ENCODE measurements at places on chromosomes 1 and 21.

DNA sequence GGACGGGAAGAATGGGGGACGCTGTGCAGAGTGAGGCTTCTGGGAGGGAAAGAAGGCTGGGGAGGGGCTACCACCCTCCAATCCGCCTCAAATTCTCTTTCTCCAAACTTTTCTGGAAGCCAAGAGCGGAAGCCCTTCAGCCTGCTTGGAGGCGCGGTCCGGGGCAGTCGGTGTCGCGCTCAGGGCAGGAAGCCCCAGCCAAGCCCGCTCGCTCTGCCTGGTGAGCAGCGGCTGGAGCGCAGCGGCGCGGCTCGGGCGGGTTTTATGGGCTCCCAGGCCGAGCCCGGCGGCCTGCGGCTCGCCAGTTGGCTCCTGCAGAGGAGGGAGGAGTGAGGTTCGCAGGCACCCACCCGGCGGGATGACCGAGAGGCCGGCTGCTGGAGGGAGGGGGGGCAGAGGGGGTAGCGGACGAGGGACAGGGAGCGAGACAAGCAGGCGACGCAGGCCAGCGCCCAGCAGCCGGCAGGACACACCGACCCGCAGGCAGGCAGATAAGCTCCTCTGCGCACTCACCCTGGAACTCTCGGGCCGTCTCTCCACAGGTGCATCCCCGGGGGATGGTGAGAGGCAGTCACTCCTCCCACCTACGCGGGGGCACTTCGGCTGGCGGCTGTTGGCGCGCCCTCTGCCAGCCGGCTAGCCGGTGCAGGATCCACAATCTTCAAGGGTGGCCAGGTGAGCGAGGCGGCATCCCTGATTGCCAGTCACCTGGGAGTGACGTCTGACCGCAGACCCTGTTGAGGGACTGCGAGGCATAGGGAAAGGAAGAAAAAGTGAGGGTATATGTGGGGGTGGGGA, at the start of gene AVPR1B:
TSS of gene AVPR1B (minus strand) at position 238 of the 798 bp plus-strand sequence. CDS start 498 bp downstream, outside the sequence.
- no peak for DNase-seq

- no peak for DNase-seq
Measured at GRCh38 chr1:63612564-63612963, 19.4 kb downstream of the PGM1 start.

DNA sequence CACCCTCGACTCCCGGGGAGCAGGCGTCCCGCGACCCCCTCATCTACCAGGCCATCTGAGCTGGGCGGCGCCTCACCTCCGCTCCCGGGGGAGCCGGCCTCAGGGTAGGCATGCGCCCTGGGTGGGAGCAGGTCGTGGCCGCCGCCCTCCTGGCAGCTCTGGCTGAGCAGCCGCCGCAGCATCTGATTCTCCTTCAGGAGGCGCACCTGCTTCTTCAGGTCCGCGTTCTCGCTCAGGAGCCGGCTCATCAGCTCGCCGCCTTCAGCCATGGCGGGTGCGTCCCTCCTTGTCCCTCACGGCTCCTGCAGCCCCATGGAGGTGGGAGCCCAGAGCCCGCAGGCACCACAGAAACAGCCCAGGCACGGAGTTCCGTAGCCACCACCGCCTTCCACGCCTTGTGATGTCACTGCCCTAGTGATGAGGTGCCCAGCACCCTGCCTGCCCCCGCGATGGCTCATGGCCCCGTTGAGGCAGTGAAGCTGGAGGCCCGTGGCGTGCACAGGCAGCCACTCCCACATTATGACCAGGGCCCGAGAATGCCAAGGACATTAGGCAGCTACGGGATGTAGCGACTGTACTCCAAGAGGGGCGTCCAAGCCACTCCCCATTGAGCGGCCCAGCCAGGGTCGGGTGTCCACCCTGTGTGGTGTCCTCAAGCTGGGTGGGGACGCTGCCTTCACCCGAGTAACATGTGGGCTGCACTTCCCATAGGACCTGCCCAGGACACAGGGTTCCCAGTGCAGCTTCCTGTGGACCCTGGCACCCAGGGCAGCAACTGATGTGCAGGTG, 1.5 kb downstream of the SPATC1L start:
- DNase-seq, result no peak

GRCh38 chr21:15856813-15857212, 127.0 kb downstream of the USP25 start:
- DNase-seq, result no peak

DNA sequence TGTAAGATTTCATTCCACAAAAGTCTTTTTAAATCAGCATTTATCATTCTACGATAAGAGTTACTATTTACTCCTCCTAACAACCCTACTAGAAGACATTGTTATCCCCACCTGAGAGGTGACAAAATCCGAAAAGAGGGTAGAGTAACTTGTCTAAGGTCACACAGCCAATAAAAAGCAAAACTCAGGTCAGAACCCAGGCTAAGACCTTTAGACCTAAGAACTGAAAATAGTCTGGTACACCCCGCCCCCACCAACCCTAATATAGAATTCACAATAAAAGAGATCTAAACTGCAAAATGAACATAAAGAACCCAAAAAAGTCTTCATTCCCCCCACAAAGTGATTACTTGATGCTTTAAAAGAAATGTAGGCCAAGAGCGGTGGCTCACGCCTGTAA, 18.6 kb downstream of the COA7 start:
- DNase-seq, result no peak

- DNase-seq, result no peak
Measured at GRCh38 chr1:101233495-101233894, 3.3 kb upstream of the S1PR1 start.

- peak; percentile 52 for DNase-seq
Measured at GRCh38 chr1:46394108-46394871, at the start of gene FAAH. TSS of gene FAAH (plus strand) at chr1:46394317. CDS start at chr1:46394349, 32 bp downstream.

- DNase-seq, result no peak
Measured at GRCh38 chr1:202084791-202085681, 37.7 kb upstream of the GPR37L1 start.

- no peak for DNase-seq
Measured at GRCh38 chr1:11157394-11157793, 31.8 kb upstream of the ANGPTL7 start.

- no peak for DNase-seq
Measured at GRCh38 chr1:151165281-151165737, 393 bp downstream of the LYSMD1 start.

DNA sequence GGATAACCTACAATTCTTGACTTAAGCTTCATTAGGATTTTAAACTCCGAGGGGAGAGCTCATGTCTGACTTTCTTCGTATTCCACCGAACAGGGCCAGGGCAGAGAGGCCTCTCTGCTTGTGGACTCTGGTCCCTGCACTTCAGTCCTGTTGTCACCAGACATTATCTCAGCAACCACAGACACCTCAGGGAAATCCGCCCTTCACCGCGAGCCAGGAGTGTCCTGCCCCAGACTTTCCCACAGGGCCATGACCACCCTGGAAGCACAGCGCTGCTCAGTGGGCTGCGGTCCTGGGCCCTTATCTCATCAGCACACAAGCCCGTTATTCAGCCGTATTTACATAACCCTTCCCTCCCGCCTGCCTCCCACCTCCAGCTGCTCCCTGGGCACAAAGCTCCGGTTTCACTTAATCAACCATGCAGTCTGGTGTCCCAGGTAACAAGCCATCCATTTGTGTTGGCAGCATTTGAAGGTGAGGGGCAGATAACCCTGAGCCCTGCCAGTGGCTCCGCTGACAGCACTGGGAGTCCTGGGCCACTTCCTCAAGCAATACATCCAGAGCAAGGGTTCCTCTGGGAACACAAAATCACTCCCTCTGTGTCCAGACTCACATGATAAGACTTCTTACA, 122.8 kb upstream of the RAB4A start:
- peak; percentile 57 for DNase-seq

- DNase-seq, result no peak
Measured at GRCh38 chr1:233982827-233983518, 78.5 kb downstream of the SLC35F3 start.

GRCh38 chr1:118317842-118318614, 133.0 kb upstream of the SPAG17 start:
- peak; percentile 2 for DNase-seq

- no peak for DNase-seq
Measured at GRCh38 chr1:81435175-81435574, 365.6 kb upstream of the ADGRL2 start.

- no peak for DNase-seq
Measured at GRCh38 chr1:87194271-87194774, 134.4 kb upstream of the LMO4 start.

DNA sequence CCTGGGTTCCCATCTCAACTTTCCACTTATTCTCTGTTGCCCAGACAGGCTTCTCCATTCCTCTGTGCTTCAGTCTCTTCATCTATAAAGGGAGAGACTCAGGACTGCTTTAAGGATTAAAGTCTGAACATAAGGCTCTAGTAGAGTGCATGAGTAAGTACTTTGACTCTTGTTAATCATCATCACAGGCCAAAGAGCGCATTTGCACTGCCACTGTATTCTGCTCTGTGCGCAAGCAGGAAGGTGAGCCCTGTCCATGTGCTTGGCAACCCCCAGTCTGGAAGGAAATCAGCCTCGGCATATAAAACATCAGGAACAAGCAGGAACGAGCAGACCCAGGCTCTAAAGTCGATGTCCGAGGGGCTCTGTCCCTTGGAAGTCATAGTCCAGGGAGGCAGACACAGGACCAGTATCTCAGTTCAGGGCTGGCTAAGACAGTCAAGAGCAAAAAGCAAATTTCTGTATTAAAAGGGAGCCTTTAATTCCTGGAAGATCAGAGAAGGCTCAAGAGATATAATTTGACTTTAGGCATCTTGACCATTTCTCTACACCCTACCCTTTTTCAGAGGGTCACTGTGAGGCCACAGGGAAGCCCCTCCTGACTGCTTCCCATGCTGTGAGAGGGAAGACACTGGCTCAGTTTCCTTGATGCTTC, 131.2 kb downstream of the TRABD2B start:
- no peak for DNase-seq

DNA sequence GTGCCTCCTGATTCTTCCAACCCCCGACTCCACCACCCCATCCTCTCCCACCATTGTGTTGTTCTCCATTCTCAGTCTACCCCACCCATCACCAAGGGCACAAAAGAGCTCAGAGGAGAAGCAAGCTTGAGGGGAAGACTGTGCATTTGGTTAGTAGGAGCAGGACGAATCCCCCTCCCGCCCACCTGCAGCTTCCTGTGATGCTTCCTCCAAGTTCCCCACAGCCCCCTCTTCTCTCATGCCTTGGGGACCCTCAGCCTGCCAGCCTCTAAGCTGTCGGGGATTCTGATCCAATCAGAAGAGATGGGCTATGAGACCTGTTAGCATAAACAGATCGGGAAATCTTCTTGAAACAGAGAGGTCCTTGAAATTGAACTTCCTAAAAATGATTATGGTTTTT, 22.2 kb upstream of the CAPZB start:
- no peak for DNase-seq

- no peak for DNase-seq
Measured at GRCh38 chr1:199403531-199404116, 623.9 kb upstream of the NR5A2 start.

- no peak for DNase-seq
Measured at GRCh38 chr1:99674115-99675064, 28.5 kb downstream of the PALMD start.

- DNase-seq, result no peak
Measured at GRCh38 chr1:228182296-228183030, 16.9 kb downstream of the IBA57 start.

DNA sequence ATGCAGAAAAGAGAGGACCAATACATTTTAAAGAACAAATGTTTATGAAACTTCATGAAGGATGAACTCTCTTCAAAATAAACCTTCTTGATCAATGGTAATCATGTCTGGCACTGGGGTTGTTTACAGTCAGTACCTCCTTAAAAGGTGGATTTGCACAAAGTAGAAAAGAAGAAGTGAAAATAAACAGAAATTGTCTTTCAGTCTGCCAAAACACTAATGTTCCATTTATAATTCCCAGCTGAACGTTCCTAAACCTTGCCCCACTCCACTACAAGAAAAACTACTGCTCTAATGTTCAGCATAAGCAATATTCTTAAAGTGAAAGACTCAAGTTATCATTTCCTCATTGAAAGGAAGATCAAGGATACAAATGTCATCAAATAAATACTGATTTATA, 86.2 kb downstream of the EIF4G3 start:
- no peak for DNase-seq

DNA sequence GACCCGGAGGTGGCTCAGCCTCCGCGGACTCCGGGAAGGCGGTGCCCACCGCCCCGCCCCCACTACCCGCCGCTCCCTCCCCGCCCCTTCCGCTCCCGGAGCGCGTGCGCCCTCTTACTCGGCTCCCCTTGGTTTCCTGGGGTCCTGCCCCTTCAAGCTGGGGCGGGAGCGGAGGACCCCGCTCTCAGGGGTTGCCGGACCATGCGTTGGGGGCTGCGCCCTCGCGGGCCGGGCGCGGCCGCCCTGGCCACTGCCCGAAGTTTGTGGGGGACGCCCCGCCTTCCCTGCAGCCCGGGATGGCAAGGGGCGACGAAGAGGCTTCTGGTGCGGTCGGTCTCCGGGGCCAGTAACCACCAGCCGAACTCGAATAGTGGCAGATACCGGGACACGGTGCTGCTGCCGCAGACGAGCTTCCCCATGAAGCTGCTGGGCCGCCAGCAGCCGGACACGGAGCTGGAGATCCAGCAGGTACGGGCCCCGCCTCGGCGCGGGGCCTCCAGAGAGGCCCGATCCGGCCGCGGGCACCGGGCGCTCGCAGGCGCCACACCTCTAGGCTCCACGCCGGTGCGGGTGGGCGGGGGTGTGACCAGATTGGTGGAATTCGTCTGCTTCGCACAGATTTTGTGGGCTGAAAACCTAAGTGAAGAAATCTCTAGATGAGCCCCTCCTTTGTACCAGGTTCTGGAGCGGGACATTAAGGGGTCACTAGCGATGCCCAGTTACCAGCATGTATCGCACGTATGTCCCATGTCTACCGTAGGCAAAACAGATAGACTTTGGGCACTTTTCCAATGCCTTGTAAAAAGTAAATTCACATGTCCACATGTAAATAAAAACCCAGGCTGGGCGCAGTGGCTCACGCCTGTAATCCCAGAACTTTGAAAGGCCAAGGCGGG, at the start of gene IARS2:
TSS of gene IARS2 (plus strand) at position 117 of the 896 bp plus-strand sequence. CDS start at position 202, 85 bp downstream.
- DNase-seq, result peak; percentile 83

DNA sequence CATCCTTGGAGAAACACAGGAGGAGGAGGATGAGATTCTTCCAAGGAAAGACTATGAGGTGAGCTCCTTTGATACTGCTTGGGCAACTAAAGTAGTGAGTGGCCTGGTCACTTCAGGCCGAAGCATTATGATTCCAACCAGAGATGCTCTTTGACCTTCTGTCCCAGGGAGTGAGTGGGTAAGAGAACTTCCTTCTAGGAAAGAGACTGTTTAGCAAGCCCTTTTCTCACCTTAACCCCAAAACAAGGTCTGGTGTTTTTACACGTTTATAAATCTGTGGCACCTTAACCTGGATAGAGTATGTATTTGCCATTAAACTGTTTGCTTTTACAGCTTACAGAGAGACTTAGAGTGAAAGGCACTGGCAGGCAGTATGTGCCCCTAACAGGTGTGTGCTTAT, 1.1 kb downstream of the CLCN6 start:
- no peak for DNase-seq

GRCh38 chr21:28773036-28773435, 219.6 kb downstream of the LTN1 start:
- no peak for DNase-seq

DNA sequence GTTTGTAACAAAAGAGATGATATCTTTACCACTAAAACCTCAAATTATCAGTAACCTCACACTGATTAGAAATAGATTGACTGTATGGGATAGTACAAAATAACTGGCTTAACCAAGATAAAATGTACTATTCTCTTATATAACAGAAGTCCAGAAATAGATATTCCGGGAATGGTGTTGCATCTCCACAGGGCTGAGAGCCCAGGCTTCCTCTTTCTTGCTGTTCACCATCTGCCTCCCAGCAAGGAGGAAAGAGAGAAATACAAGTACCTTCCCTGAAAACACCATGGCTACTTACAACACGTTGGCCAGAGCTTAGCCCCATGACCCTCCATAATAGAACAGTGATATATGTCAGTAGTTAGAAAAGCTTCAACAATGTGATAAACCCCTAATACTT, 47.0 kb upstream of the KCNK1 start:
- DNase-seq, result no peak
